ENCODE measurements at places on chromosomes 13 and 19.
A peak's percentile ranks its signal among the peaks of the same experiment; 100 is the strongest.

- no peak for DNase-seq
Observed at GRCh38 chr13:103716718-103717117, 650.5 kb upstream of the SLC10A2 start.

GRCh38 chr13:77868717-77869116 is 49.9 kb downstream of the EDNRB start:
- DNase-seq = no peak

GRCh38 chr13:50709058-50709457 is 134.4 kb downstream of the DLEU7 start:
- no peak for DNase-seq

DNA sequence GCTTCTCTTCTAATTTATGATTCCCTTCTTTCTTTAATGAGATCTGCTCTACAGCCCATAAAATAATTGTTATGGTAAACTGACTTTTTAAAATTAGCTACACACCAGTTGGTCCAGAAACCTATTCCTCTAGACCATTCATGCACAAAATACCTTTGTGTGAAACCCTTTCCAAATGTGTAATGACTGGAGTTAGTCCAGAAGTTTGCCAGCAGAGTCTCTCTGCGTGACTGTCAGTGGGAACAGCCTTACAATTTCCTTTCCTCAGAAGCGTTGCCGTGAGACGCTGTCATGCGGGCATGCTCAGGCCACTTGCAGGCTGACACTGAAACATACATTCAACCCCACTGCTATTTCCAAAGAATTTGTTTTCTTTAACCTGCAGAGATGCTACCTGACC is 965.2 kb downstream of the PCDH9 start:
- no peak for DNase-seq

GRCh38 chr13:94239135-94239534 is 240.3 kb downstream of the DCT start:
- no peak for DNase-seq

DNA sequence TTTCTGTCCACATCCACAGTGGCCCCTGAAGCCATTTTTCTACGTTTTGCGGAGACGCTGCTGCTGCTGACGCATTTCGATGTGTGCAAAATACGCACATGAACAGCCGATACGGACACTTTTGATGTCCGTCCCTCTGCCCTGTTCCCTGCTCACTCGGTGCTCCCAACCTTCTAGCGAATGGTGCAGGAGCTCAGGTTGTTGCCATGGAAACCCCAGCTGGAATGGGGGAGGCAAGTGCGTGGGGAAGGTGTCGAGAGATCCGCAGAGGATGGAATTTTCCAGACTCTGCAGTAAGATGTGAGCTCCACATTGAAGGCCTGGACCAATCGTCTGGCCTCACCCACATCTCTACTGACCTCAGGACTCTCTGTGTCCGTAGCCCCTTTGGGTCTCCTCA is 109.2 kb upstream of the USP29 start:
- DNase-seq = no peak

DNA sequence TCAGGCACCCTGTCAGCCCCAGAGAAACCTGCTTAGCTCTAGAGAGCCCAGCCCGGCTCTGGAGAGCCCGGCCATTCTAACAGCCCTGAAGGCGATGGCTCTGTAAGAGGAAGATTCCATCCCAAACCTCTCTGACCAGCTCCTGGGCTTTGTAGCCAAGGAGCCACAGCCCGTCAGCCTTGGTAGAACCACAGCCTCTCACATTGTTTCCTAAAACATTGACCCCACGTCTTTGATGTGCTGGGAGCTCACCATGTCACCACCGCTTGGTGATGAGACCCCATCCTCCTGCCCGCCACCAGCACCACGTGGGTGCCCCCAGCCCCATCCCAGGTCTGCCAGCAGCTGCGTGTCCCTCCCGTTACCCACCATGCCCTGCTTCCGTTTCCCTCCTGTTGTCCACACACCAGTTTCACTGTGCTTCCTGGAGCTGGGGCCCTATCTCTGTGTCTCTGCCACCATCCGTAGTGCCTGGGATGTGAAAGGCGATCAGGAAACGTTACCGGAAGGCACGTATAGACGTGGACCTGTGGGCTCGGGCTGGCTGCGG is 94.2 kb upstream of the MCF2L start:
- DNase-seq = no peak

DNA sequence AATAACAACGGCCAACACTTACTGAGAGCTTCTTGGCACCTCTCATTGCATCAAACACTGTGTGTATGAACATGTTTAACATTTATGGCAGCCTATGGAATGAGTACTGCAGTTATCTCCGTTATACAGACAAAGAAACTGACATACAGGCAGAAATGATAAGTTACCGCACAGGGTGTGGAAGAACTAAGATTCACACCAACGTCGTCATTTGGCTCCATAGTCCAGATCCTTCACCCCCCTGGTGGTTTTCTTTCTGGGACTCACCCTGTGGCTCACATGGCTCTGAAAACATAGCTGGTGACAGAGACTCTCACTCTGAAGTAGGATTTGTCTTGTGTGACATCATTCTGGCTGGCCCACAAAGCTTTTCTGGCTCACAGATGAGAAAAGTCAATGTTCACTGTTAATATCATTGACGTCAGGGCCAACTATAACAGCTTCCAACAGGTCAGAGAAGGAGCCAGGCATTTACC is 230.1 kb downstream of the DLEU7 start:
- DNase-seq = no peak

GRCh38 chr13:32135655-32136054 is 104.1 kb downstream of the FRY start:
- no peak for DNase-seq

GRCh38 chr19:3201911-3202310 is 16.2 kb downstream of the NCLN start:
- no peak for DNase-seq

GRCh38 chr13:112532837-112533745 is 54.9 kb downstream of the TUBGCP3 start:
- no peak for DNase-seq

DNA sequence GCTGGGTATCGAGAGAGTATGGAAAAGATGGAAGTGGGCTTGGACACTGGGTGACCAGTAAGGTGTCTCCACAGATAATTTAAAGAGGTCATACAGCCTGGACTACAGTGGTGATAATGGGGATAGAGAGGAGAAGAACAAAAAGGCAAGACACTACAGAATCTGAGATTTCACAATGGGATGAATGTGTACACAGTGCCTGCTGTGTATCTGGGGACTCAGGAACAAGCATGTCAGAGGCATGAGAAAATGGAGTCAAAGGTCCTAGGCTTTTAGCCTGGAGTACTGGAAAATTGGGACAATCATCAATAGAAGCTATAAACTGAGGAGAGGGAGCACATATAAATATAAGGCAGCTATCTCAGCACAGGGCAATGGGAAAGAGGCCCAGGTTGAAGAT is 69.4 kb downstream of the TSC22D1 start:
- DNase-seq = no peak

DNA sequence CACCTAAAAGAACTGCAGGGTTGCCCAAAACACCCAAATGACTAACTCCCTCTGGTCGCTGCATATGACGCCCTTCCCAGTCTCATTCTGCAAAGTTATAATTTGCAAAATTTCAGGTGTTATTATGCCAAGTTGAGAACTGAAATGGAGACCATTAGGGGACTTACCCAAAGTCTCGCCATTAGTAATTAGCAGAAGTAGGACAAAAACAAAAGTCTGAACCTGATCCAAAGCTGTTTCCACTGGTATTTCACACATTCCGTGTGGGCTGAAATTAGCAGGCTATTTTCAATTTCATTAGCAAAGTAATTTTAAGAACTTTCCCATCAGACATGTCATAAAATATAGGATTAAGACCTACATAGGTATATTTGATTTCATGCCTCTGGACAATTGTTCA is 6.8 kb downstream of the RUBCNL start:
- no peak for DNase-seq

DNA sequence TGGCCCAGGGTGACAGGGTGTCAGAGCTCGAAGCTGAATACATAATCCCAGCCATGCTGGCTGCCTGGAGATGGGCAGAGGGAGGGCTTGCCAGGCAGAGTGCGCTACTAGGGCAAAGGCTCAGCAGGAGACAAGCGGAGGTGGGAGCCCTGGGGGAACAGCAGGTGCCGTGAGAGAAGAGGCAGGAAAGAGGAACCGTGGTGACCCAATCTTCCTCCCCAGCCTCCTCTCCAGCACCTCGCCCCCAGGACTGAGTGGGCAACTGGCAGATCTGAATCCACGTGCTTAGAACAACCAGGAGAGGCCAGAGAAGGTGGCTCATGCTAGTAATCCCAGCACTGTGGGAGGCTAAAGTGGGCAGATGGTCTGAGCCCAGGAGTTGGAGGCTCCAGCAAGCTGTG is 11.0 kb upstream of the CCL25 start:
- DNase-seq = no peak

DNA sequence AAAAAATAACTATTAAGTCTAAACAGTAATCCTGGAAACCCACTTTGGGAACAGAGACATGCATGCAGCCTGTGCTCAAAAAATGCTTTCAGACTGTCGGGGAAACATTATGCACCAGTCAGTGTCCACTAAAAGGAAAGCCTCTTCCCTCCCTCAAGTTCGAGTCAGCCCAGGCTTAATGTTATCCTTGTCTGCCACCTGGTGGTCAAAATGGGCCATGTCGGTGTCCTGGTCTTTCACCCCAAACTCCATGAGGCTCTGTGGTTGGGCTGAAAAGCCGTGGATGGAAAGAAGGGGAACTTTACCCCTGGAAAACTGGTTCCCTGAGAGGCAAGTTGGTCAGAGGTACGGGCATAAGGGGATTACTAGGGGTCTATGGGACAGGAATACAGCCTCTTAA is 88.4 kb upstream of the ZNF492 start:
- DNase-seq = no peak

DNA sequence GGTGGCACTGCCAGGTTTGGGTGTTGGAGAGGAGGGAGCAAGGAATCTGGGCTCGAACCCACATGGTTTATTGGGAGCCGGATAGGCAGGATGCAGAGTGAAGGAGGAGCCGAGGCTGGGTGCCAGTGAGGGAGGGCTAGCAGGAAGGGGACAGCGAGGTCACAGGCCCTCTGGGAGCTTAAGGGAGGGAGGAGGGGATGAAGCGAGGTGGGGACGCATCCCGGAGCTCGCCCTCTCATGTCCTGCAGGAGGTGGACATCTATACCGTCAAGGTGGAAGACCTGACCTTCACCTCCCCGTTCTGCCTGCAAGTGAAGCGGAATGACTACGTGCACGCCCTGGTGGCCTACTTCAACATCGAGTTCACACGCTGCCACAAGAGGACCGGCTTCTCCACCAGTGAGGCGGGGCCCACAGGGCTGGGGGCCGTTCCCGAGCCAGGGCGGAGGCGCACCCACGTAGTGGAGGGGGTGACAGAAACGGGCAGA is 3.5 kb upstream of the ADM5 start:
- no peak for DNase-seq

- DNase-seq = no peak
Observed at GRCh38 chr13:78608252-78608687, 4.9 kb upstream of the POU4F1 start.

DNA sequence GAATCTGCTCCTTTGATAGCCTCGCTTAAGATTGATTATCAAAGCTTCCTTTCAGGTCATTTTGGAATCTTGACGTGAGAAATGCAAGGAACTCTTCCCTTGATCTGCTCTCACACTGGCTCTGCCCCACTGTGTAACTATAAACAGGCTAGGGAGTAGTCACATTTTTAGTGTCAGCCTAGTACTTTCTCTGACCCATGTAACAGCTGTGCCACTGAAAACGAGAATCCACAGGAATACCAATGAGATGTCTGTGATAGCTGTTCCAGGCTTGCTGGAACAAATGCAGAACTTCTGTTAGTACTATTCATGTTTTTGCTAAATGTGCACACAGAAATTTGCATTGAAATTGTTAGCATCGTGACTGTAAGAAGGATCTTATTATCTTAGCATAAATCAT is 221.3 kb downstream of the MYO16 start:
- DNase-seq = no peak

DNA sequence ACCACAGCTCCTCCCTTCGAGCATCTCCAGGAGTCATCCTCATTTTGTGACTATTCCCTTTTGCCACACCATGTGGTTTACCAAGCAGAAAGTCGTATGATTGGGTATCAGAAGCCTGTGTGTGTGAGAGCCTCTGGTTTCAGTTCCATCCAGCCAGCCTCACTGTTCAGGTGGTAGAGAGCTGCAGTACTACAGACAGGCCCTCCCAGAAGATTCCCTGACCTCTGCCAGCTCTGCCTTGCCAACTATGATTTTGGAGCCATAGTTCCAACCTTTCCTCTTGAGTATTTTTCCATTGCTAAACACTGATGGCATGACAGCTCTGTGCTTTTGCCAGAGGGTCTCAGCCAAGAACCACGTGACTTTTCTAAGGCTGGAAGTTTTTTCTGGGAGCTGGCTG is 82.5 kb downstream of the DHRS12 start:
- DNase-seq = no peak

- peak; percentile 82 for DNase-seq
Observed at GRCh38 chr19:45927565-45928261, 13.1 kb upstream of the NANOS2 start.

- DNase-seq = no peak
Observed at GRCh38 chr13:112802802-112803195, 113.0 kb downstream of the ATP11A start.

DNA sequence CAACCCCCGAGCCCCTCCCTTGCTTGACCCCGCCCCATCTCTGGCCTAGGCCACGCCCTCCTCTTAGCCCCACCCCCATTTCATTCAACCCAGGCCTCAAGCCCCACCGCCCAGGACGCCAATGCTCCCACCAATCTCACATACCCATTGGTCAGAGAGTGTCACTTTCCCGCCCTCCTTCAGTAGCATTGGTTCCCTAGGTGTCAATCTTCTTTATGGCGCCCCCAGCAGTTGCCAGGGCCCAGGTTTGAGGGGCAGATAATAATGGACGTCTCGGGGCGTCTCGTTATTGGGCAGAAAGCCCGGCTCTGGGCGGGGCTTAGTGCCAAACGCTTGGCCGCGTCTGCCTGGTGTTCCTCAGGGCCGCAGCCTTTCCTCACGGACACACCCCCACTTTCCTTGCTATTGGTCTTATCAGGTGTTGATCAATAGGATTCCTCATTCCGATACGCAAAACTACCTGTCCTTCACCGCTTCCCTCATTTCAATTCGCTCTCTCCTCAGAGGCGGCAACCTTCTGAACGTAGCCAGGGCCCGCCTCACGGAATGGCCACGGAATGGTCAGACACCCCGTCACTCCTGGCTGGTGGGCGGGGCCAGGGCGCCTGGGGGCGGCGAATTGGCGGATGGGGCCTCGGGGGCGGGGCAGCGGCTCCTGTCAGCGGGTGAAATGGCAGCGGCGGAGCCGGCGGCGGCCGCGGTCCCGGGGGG is at the start of gene EVI5L:
Gene EVI5L (plus strand): TSS at position 658 of the 711 bp plus-strand sequence. CDS start 16,325 bp downstream, outside the sequence.
- DNase-seq = peak; percentile 99

GRCh38 chr13:27450921-27451471 is 632 bp upstream of the MTIF3 start:
- no peak for DNase-seq

All from T follicular helper cell (primary cell).